ENCODE measurements at places on chromosomes 6 and 20. TPM values are rescaled to one million over a fixed set of nuclear protein-coding genes. Genes with fewer than 3 reads are reported as not detected.

DNA sequence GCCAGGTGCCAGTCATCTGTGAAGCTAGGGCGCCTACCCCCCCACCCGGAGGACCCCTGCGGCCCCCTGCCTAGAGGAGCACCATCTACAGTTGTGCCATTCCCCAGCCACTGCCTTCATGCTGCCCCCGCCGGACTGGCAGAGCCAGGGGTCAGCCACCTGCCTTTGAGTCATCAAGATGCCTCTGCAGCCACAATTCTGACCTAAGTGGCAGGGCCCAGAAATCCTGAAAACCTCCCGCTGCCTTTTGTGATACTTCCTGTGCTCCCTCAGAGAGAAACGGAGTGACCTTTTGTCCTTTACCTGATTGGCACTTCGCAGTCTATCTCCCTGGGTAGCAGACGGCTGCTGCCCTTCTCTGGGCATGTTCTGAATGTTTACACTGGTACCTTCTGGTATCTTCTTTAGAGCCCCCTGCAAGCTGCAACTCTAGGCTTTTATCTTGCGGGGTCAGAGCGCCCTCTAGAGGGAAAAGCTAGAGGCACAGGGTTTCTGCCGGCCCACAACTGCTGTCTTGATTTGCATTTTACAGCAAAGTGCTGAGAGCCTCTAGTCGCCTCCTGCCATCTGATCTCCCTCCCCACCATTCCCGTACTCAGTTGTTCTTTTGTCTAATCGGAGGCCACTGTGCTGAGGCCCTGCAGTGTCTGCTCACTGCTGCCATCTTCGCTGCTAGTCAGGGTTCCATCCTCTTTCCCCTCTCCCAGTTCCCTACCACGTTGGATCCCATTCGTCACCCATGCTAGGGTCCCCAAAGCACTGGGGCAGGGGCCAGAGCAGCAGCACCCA is 26.9 kb downstream of the SPATA2 start:
- DNase-seq, result no peak

DNA sequence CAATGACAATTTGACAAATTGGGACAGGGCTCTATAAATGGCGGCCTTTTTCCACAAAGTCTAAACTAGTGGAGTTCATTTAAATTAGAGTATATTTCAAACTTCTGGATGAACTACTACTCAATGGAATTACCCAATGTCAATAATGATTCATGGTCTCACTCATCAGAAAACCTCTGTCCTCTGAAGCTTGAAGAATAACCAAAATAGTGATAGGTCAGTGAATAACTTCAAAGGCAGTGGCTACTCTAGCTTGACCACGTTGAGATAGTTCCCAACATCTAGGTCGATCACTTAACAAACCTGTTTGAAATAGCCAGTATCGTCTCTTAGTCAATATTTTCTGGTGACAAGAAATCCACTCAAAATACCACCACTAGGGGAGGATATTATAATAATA is 197.6 kb downstream of the HDGFL1 start:
- no peak for DNase-seq

- no peak for DNase-seq
Measured at GRCh38 chr20:58293453-58293852, 16.1 kb upstream of the RAB22A start.

GRCh38 chr20:15674253-15675060 is 898.8 kb downstream of the KIF16B start:
- no peak for DNase-seq

GRCh38 chr6:154462425-154462824 is 48.1 kb downstream of the CNKSR3 start:
- no peak for DNase-seq

The FAM209B gene
- 0.52 TPM for total RNA-seq

The PKIB gene
- 1.2 TPM for total RNA-seq

The HDGFL1 gene
- total RNA-seq, result not detected

The DLK2 gene
- not detected for total RNA-seq

All from esophagus muscularis mucosa (tissue), 4 donors.